RKO (cell line): ENCODE measurements at places on chromosomes 16 and 17.

GRCh38 chr17:34892461-34893249 lies 68.6 kb downstream of the CCT6B start:
- DNase-seq, result peak; percentile 1

DNA sequence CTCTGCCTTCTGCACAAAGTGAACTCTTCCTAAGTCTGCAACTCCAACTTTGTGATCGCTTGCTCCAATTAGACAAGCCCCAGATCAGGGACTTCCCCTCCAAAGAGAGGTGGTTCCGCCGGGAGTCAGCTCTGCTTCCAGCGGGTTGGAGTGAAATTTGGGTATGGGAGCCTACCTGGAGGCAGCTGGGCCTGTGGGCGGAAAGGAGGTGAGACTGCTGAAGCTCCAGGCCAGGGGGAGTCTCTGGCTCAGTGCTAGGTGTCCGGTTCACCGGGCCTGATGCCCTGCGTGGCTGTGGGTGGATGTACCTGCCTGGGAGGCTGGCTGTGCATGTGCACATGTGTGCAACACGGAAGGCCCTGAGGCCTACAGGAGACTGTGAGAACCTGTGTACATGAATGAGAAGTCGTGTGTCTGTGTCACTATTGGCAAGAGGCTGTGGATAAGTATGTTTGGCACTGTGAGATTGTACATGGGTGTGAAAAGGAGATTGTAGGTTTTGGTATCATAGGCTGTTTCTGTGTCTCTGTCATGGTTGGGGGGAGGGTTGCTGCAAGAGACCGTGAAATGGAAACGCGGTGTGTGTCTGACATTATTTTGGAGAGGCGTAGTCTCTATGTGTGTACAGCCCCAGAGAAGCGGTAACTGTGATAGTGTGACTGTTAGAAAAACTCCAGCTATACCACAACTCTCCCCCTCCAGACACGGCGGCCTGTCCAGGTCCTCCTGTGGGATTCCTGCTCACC lies 4.2 kb downstream of the LHX1 start:
- DNase-seq, result no peak

- DNase-seq, result peak; percentile 41
Measured at GRCh38 chr16:68445458-68445857, 2.9 kb downstream of the SMPD3 start.

DNA sequence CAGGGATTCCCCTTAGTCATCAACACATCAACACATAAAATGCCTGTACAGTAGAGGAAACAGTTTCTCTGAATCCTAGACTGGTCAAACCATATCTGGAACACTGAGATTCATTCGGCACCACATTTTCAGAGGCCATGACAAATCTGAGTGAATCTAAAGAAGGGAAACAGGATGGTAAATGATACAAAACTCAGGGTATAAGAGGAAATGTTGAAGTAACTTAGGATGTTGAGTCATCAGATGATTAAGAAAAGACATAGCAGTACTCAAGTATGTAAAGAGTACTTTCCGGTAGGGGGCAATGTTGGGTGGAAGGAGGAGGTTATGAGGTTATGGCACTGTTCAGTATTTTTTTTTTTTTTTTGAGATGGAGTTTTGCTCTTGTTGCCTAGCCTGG lies 358.5 kb upstream of the PMFBP1 start:
- peak; percentile 40 for DNase-seq

GRCh38 chr16:20901068-20901435 lies 481 bp downstream of the LYRM1 start:
- DNase-seq, result no peak

- no peak for DNase-seq
Measured at GRCh38 chr16:22252317-22252716, 44.9 kb upstream of the POLR3E start.

GRCh38 chr17:75914643-75915267 lies 10.1 kb upstream of the MRPL38 start:
- DNase-seq, result no peak

DNA sequence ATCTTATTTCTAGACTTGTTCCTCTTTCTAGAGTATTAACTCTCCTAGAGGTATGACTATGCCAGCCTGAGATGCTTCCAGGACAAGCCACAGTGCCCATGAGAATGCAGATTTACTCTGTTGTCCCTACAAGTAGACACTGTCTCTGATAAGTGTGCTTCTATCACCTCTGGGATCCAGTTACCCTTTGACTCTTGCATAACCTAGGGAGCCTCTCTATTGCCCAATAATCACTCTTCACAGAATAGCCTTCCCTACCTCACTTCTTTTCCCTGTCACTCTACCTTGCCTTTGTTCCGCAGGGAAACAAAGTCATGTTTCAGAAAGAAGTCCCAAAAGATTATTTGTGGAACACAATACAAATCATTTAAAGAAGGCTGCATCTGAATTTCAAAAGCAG lies 1.6 kb upstream of the KRT34 start:
- no peak for DNase-seq

DNA sequence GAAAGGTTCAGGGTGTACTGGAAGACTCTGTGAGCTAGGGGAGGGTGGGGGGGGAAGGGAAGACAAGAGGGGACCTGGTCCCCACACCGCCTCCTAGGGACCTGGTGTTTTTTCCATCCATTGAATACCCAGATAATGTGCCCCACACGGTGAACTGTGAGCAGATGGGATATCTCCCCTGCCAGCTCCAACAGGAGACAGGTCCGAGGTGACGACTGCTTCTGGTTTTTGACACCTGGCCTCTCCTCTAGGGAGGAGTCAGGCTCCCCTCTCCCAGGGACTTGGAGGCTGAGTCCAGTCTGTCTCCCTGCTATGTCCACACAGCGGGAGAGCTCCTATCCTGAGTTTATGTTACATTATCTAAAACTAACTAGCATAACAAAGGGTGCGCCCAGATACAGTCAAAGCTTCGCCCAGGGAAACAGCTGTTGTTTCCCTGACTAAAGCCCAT lies 1.8 kb downstream of the MARVELD3 start:
- DNase-seq, result no peak

DNA sequence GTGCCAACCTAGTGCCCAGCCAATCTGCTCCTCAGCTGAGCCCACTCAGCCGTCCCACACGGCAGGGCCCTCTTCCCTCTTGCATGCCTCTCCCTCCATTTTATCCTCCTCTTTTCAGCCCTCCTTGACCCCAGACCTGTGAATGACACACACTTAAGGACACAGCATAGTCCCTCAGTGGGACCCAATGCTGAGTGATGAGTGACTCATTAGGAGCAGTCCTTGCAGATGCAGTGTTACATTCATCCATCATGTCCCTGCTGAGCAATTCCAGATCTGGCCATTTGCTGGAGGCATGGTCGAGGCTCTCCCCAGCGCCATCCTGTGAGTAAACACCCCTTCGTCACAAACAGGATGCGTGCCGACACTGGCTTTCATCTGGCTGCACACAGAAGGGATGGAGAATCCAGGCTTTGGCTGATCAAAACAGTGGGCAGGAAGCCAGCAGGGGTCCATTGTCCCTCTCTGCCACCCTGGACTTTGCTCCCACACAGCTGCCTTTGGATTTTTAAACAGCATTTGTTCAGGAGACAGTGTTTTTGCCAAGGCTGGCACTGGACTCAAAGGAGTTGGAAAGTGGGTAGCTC lies 122.6 kb downstream of the AXIN2 start:
- DNase-seq, result peak; percentile 49

DNA sequence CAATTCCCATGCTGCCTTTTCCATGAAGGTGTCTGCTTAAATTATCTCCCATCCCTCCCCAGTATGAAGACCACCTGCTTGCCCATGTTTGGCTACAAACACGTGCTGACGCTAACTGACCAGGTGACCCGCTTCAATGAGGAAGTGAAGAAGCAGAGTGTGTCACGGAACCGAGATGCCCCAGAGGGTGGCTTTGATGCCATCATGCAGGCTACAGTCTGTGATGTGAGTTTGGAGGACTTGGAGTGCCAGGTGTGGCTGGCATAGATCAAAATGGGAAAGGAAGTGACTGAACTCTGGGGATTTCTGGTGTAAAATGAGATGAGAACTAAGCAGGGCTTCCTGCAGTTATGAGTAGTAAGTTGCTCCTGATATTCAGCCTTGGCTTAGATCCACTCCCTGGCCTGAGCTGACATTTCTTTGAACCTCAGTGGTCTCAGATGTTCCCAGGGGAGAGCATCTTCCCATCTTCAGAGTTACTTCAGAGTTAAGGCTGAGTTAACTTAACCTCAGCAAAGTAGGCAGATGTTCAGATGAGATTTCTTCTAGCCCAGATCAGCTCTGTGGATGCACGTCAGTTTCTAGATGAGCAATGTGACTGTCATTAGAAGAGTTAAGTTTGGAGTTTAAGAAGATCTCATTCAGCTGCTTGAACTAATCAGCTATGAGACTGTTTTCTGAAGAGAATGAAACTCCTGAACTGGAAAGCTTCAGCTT lies 32.7 kb downstream of the ITGB3 start:
- DNase-seq, result no peak

GRCh38 chr16:14155572-14156190 lies 84.6 kb downstream of the MRTFB start:
- no peak for DNase-seq

DNA sequence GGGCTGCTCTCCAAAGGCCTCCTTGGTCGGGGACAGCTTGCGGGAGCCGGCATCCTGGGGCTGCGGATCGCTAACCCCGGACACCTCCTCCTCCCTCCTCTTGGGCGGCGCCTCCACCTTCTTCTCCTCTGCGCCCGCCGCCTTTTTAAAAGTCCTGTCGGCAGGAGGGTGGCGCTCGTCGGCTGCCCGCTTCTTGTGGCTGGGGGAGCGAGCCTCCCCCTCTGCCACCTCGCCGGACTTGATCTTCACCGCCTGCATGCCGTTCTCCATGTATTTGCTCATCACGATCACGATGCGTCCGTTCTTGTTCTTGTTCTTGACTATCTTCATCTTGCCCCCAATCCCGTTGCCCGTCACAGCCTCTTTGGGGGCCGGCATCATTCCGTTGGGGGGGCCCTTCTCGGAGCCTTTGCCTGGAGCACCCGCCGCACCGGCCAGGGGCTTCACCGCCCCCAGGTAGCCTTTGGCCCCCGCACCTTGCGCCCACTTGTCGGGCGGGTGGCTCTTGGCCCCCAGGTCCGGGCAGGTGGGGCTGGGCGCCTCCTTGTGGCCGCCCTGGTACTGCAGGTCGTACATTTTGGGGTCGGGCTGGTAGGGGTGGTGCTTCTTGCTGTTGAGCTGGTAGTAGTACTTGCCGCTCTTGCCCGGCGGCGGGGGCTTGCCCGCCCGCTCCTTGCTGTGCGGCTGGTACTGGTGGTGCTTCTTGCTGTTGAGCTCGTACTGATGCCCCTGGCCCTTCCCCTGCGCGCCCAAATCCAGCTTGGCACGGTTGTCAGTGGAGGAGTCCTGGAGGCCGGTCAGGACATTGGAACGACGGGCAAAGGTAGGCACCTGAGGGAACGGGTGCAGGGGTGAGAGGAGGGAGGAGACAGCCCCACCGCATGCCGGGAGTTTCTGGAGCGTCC lies 4.4 kb downstream of the CBX4 start:
- DNase-seq, result no peak

DNA sequence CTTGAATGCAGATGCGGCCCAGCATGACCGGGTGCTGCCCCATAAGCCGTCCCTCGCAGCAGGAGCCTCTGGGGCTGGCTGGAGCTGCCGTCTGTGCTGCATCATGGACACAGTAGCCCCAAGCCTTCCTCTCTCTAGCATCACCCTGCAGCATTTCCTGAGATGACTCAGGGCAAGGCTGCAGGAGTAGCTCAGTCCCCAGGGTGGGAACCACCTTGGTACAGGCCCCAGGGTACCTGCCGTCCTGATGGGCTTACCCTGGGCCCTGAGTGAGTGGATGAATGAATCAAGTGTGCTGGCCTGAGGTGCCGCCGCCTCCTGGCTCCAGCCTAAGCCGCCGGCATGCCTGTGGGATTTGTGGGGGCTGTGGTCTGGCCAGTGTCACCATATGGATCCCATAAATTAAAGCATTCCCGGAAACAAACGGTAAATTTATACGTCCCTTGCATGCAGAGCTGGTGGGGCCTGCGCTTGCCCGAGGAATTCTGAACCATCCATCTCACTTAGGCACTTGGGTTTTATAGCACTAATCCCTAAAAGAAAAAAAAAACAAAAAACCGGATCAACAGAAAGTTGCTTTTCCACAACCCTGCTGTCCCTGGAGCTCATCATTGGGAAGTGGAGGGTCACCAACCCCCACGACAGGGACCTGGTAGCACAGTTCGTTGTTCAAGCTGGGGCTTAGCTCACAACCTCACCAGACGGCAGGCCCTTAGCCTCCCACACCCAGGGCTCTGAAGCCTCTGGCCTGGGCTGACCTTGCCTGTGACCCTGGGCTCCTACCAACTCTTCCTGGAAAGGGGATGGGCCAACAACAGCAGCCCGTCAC lies 242.6 kb upstream of the CIBAR2 start:
- DNase-seq, result no peak

- DNase-seq, result no peak
Measured at GRCh38 chr17:47072886-47073285, 93.8 kb upstream of the RPRML start.

- DNase-seq, result no peak
Measured at GRCh38 chr17:81838753-81839255, 4.0 kb upstream of the PPP1R27 start.

- no peak for DNase-seq
Measured at GRCh38 chr17:28523186-28523585, 17.0 kb downstream of the FOXN1 start.
